ENCODE measurements at places on chromosomes 5 and 9.

- DNase-seq, result no peak
These were observed 27.4 kb downstream of the OXCT1 start for GRCh38 chr5:41842777-41843176.

DNA sequence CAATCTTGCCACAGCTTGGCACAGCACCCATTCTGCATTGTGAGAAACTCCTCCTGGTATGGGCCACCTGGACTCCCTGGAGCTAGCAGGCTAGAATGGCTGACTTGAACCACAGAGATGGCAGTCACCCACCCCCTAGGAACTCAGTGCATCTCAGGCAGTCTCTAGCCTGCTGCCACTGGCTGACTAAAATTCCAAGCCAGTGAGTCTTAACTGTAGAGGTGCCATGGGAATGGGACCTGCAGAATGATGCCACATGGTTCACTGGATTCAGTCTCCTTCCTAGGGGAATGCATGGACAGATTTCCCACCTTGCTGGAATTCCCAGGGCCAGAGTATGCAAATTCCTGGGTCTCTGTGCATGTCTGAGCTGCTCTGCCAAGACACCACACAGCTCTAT, 382.9 kb downstream of the MAN2A1 start:
- no peak for DNase-seq

- no peak for DNase-seq
These were observed 69.8 kb downstream of the KDM4C start for GRCh38 chr9:6827439-6828145.

GRCh38 chr5:55406292-55406691, 98.5 kb downstream of the MTREX start:
- no peak for DNase-seq

GRCh38 chr9:35407846-35408245, 82.1 kb upstream of the RUSC2 start:
- DNase-seq, result no peak

DNA sequence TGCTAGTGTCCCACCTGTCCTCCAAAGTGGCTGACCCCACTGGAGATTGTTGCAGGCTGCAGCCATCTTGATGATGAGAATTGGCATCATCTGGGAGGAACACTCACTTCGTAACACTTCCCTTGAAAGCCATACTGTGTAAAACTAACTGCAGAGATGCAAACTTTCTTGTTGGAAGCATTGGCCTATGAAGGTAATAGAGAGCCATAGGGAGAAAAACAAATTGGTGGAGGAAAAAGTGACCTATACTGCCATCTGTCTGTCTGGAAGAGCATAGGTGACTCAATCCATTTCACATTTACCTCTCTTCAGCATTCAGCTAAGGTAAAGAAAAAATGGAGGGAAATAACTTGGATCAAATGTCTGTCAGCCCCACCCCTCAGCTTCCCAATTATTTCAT, 473.4 kb downstream of the NTRK2 start:
- no peak for DNase-seq

DNA sequence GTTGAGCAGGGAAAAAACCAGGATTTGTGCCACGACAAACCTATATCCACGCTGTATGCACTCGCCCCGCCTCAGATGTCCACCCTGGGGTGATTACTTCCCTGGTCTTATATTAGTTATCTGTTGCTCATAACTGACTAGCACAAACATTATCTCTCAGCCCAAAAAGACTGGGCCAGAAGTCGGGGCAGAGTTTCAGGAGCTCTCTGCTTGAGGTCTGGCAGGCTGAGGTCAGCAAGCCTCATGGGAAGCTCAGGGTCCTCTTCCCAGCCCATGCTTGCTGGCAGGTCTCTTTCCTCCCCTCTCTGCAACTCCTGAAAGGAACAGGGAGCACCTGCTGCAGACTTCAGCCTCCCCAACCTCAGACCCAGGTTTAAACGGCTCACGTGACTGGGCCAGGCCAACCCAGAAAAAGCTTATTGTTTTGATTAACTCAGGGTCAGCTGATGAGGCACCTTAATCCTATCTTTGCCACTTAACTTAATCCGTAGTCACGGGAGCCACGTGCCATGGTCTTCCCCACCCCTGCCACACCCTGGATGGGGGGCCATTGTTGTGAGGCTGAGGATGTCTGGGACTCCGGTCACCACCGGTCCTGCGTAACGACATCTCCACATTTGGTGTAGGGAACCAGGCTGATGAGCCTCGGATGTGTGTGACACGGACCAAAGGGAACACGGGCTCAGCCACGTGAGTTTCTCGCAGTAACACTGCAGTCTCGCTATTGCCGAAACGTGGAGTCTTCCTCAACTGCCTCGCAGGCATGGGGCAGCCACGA, 123.7 kb upstream of the IRX4 start:
- DNase-seq, result peak; percentile 77

DNA sequence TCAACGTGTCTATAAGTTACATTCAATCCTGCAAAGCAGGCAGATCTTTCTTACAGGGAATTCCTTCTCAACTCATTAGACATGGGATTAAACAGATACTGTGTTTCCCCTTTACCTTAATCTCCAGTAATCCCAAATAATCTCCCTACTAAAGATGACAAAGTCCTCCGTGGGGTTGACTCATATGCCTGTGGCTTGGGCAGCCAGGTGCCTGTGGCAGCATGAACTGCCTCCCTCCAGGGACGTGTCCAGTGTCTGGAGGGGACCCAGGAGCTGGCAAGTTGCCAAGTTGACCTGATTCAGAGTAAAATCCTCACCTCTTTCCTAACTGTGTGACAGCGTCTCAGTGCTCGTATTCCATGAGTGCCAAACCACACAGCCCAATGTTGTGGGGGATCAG, 94.6 kb upstream of the PTCH1 start:
- DNase-seq, result peak; percentile 69

GRCh38 chr9:4615251-4615650, 46.8 kb upstream of the PLPP6 start:
- DNase-seq, result no peak

DNA sequence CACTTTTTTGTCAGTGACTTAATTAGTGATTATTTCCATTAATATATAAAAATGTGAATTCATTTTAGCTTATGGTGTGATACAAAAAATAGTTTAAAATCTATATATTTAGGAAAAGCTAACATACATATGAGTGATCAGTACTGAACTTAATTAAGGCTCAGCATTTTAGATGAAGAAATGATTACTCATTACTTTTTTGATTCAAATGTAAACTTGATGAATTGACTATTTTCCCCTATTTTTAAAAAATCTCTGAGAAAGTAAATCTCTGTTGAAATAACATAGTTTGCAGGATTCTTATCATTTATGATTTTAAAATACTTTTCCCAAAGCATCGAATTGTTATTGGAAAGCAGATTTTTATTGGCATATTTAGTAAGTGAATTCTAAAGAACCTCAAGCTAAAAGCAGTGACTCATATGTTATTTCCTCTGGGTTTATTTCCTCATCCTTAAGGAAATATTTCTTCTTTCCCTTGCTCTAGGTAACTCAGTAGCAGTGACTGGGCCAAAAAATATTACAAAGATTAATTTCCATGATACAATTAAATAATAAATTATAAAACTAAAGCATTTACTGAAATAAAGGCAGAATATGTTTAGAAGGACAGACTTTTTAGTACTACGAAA, 290.6 kb downstream of the FER start:
- no peak for DNase-seq

- DNase-seq, result no peak
These were observed 295.9 kb upstream of the TNC start for GRCh38 chr9:115413766-115414382.
